Skin of body (tissue), 3 donors: ENCODE measurements at places on chromosomes 4 and X.

- no peak for DNase-seq
Measured at GRCh38 chr4:106195435-106195950, 120.5 kb downstream of the TBCK start.

DNA sequence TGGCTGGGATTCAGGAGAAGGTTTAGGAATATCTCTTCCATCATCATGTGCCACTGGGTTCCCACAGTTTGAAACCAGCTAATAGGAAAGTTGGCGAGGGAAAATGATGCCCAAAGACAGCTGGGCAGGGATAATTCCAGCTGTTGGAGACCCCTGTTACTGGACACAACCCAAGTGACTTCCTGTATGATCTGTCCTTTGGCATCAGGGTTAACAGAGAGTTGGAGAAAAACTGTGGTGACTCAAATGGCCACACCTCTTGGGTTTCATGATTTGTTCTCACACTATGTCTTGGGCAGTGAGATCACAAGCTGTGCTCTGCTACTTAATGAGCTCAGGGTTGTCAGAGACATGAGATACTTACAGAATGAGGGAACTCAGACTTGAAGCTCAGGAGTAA lies 3.8 kb downstream of the FGF16 start:
- DNase-seq: no peak

GRCh38 chr4:1588306-1588705 lies 95.8 kb downstream of the FAM53A start:
- no peak for DNase-seq

- no peak for DNase-seq
Measured at GRCh38 chrX:12701628-12702027, 89.6 kb upstream of the PRPS2 start.

GRCh38 chr4:102871772-102872171 lies 3.0 kb downstream of the CISD2 start:
- no peak for DNase-seq

GRCh38 chr4:171876636-171877035 lies 63.4 kb downstream of the GALNTL6 start:
- DNase-seq: no peak

GRCh38 chr4:101707596-101707995 lies 82.9 kb upstream of the BANK1 start:
- DNase-seq: no peak

- DNase-seq: no peak
Measured at GRCh38 chr4:22712529-22712928, 19.8 kb downstream of the GBA3 start.
